ENCODE measurements at places on chromosomes 12 and 14.

GRCh38 chr14:24206260-24207103 lies 986 bp downstream of the TSSK4 start:
- DNase-seq, result no peak

- peak; percentile 77 for DNase-seq
Observed at GRCh38 chr12:28051516-28052354, 79.2 kb upstream of the PTHLH start.

DNA sequence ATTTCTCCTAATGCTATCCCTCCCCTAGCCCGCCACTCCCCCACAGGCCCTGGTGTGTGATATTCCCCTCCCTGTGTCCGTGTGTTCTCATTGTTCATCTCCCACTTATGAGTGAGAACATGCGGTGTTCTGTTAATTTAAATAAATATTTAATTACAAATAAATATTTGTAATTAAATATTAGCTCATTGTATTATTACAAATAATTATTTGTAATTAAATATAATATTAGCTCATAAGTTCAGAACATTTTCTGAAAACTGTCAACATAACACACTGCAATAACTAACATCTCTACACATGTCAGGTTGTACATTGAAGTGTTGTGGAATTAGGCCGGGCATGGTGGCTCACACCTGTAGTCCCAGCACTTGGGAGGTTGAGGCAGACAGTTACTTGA lies 5.4 kb downstream of the RAB3IP start:
- DNase-seq, result no peak

DNA sequence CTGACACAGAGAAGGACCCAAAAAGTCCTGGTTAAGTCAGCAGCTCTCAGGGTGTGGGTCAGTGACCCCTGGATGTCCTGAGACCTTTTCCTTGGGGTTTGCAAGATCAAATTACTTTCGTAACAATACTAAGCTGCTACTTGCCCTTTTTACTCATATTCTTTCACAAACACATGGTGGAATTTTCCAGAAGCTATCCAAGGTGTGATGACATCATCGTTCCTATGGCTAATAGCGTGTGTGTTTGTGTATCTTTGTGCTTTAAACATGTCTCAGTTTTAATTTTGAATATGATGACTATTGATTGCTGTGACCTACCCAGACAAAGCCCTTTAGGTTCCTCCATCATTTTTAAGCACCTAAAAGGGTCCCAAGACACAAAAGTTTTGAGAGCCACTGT lies 176.2 kb downstream of the PHETA1 start:
- peak; percentile 4 for DNase-seq

DNA sequence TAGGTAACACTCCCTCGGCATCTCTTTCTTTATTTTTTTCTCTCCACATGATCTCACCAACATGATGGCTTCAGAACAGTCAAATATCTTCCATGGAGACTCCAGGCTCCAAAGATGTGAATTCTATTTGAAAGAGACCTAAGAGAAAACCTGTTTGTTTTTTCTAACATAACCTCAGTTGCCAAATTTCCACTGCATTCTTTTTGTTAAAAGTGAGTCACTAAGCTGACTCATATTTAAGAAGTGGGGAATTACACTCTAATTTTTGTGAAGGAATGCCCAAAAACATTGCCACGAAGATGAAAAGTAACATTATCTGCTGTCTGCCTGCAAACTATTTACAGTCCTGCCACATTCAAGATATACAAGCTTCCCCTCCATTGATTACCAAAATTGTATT lies 1337.6 kb downstream of the LRFN5 start:
- peak; percentile 47 for DNase-seq

- DNase-seq, result no peak
Observed at GRCh38 chr14:103104389-103104653, 9.8 kb downstream of the EXOC3L4 start.

DNA sequence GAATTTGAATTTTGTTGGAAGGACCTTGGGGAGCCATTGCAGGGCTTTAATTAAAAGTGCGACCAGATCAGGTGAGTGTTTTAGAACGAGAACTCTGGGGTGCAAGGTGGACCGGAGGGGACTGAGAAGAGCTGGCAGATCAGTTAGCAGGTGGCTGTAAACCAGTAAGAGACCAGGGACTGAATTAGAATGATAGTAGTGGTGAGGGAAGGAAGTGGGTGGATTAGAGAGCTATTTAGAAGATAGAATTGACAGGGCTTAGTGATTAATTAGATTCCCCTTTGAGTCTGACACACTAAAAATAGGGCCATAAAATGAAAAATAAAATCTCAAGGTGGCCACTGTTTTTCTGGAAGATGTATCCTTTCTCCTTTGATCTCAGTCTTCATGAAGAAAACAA lies 44.8 kb downstream of the PLXNC1 start:
- DNase-seq, result no peak

- no peak for DNase-seq
Observed at GRCh38 chr14:94139006-94139405, 9.6 kb upstream of the IFI27L2 start.

GRCh38 chr14:63647696-63648410 lies 6.2 kb upstream of the WDR89 start:
- DNase-seq, result no peak

- DNase-seq, result no peak
Observed at GRCh38 chr12:38160318-38161122, 156.1 kb upstream of the ALG10B start.

DNA sequence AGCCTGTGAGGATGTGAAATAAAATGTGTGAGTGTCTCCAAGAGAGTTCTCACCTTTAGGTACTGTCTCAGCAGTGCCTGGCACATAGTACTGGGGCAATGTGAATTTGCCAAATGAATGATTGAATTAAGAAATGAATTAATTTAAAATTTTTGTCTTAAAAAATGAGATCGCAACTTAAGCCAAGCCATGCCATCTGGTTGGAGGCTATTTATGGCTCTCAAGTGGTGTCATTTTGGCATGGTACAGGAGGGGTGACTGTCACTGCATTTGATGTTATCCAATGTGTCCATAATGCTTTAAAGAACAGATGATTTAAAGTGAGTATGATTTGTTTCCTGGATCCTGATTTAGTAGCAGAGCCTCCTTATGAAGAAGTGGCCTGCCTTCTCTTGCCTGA lies 80.3 kb downstream of the SRGAP1 start:
- no peak for DNase-seq

- DNase-seq, result no peak
Observed at GRCh38 chr12:105569886-105570285, 239.4 kb downstream of the C12orf75 start.

- no peak for DNase-seq
Observed at GRCh38 chr12:60539592-60539991, 943.8 kb downstream of the SLC16A7 start.

Data from fibroblast of mammary gland (primary cell).